ENCODE measurements at places on chromosomes 4 and X. TPM values are rescaled to one million over a fixed set of nuclear protein-coding genes. Genes with fewer than 3 reads are reported as not detected.

- no peak overlapping the region for H3K27ac ChIP-seq
- no peak overlapping the region for H3K4me3 ChIP-seq
- H3K27me3 ChIP-seq: no peaks in the 10 kb centered on the region
- DNase-seq: no peak
- no peaks in the 10 kb centered on the region for H3K4me1 ChIP-seq
These were observed 43.2 kb downstream of the TMEM144 start for GRCh38 chr4:158253350-158253980.

- no peak for DNase-seq
- H3K27ac ChIP-seq: no peak overlapping the region
- no peaks in the 10 kb centered on the region for H3K27me3 ChIP-seq
- H3K4me3 ChIP-seq: no peak overlapping the region
These were observed 159.9 kb downstream of the MGST2 start for GRCh38 chr4:139825523-139826014.

The LONRF3 gene
- total RNA-seq: 1.8 TPM

The ZDHHC15 gene
- total RNA-seq: 1.4 TPM

DNA sequence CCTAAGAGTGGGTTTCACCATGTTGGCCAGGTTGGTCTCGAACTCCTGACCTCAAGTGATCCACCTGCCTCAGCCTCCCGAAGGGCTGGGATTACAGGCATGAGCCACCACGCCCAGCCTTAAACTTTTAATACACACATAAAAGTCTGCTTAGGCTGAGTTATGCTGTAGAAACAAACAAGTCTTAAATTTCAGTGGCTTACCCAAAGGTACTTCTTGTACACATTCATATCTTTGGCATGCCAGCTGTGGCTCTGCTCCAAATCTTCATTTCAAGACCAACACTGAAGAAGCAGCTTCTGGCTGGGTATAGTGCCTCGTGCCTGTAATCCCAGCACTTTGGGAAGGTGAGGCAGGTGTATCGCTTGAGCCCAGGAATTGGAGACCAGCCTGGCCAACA, 80.3 kb downstream of the PPEF2 start:
- H3K4me1 ChIP-seq: no peaks in the 10 kb centered on the region
- H3K4me3 ChIP-seq: no peak overlapping the region
- no peak for DNase-seq
- H3K27me3 ChIP-seq: no peaks in the 10 kb centered on the region
- no peak overlapping the region for H3K27ac ChIP-seq
- no peaks in the 10 kb centered on the region for H3K36me3 ChIP-seq
